ENCODE measurements at places on chromosomes 1 and 21.

DNA sequence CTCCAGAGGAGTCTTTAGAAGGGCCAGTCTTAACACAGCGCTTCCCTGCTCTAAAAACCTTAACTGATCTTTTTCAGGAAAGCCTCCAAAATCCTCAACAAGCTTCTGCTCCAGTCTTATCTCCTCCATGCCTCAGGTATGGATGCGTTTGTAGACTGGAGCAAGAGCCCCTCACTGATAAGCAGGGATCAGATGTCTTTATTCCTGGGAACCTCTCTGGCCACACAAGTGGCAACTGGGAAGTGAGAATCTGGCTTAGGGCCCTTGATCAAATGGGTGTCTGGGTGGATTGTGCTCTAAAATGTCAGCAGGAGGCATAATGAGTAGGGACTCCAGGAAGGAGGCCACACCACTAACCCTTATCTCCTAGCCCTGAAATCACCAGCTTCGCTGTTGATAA is 1.4 kb downstream of the ZBTB8A start:
- no peak for DNase-seq

GRCh38 chr1:70247768-70248167 is 26.6 kb downstream of the SRSF11 start:
- DNase-seq: no peak

GRCh38 chr1:151570819-151571218 is 30.7 kb downstream of the TUFT1 start:
- DNase-seq: no peak

DNA sequence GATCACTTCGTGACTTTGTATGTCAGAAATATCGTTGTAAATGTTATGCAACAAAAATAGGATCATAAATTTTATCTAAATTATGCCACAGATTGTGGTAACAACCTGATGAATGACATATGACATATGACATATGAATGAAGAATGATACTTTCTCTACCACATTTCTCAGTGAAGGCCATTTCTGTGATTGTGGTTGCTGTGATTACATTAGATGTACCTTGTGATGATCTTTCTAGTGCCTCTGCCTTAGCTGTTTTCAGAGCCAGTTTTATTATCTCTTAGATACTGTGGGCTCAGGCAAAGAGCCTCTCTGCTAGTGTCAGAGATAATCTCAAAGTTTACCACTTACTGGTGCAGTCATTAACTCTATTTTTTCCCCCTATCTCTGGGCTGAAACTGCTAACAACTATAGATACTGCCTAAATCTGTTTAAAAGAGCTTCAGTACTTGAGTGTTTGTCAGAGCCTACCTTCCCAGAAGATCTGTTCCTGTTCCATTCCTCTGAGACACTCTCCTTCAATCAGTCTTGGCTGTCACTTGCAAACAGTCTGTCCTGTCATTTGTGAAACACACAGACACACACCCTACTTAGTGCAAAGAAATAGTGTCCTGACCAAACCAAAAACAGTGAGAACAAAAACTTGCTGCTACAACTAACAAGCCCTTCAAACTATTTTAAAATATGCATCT is 55.5 kb downstream of the HMCN1 start:
- no peak for DNase-seq

DNA sequence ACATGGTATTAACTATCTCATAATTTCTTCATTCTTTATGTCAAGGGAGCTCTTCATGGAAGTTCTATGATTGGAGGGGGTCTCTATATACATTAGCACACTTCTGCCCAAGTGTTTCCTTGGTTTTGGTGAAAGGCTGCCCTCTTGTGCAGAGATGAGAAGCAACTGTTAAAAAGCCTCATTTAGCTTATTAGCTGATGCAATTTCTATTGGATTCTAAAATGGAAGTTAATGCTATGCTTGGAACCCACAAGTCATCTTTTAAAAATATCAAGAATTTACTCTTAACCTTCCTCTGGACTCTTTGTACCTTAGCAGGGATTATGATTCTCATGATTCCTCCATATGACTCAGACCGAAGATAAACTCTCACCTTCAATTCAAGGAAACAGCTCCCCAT is 328.9 kb downstream of the PTBP2 start:
- DNase-seq: no peak

DNA sequence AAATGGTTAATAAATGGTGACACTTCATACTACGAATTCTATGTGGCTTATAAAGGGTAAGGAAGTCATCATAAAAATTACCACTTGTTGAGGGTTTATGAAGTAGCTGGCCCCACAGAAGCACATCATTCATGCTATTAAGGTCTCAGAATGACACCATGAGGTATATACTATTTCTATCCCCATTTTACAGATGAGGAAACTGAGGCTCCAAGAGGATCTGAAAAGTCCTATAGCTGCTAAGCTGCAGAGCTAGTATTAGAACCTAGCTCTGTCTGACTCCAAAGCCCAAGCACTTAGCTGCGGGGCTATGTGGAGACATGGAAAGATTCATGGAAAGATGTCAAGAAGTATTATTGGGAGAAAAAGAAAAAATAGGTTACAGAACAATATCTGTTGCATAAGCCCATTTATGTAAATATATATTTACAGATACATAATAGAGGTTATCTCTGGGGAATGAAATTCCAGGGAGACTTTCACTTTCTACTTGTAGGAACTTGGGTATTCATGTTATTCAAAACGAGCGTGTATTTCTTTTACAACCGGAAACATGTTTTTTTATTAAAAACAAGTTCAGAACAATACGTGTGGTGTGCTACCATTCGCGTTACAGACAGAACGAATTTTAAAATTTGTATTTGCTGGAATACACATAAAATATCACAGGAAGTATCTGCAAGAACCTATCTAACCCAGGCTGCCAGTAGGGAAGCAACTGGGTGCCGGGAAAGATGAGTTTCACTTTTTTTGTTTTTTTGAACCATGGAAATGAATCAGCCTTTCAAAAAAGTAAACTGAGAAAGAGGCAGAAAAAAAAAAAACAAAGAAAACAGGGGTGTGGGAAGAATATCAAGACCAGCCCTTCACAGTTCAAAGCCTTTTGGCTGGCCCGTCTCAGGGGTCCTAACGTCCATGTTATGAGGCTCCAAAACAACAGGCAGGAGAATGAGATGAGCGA is 13.4 kb downstream of the SPOCD1 start:
- no peak for DNase-seq

DNA sequence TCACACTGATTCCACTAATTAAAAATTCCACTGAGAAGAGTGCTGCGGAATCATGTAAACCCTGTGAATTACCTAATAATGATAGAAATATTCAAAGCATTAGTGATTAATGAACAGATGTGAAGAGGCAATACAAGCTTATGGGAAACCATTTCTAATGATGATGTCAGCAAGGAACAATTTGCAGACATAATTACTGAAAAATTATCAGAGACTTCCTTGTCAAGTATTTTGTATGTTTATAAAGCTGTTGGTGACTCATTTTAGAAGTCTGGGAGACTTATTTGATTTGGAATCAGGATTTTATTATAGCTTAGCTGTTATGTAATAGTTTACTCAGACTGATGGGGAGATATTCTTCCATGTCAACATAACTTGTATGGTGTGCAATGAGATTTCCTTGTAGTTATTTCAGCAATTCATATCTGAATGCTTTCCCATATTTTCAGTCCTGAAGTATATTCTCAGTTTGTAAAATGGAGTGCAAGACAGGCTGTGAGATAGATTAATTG is 135.5 kb downstream of the TGFB2 start:
- no peak for DNase-seq

- no peak for DNase-seq
These were observed 5.8 kb downstream of the PLA2G2A start for GRCh38 chr1:19973616-19974015.

GRCh38 chr1:43449708-43450069 is 4.0 kb downstream of the HYI start:
- no peak for DNase-seq

DNA sequence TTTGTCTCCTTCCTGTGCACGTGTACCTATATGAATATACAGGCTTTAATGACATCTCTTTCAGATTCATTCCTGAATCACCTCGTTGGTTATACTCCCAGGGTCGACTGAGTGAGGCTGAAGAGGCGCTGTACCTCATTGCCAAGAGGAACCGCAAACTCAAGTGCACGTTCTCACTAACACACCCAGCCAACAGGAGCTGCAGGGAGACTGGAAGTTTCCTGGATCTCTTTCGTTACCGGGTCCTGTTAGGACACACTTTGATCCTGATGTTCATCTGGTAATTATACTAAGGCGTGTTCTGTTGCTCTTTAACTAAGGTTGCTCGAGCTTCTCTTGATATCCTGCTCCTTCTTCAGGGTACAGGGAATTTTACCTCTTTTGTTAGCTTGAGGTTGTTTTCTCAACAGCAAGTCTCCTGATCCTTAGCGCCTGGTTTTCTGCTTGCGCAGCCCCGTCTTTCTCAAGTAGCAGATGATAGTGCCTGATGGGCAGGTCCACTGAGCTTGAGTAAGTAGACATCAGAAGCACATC is 55.1 kb downstream of the SLC22A15 start:
- no peak for DNase-seq

GRCh38 chr1:193951984-193952383 is 765.6 kb upstream of the B3GALT2 start:
- no peak for DNase-seq

- no peak for DNase-seq
These were observed 83.4 kb downstream of the ADSS2 start for GRCh38 chr1:244368279-244368678.

GRCh38 chr1:77776007-77776700 is 3.3 kb upstream of the MIGA1 start:
- DNase-seq: no peak

- DNase-seq: no peak
These were observed 54.1 kb upstream of the ID3 start for GRCh38 chr1:23613191-23614031.

DNA sequence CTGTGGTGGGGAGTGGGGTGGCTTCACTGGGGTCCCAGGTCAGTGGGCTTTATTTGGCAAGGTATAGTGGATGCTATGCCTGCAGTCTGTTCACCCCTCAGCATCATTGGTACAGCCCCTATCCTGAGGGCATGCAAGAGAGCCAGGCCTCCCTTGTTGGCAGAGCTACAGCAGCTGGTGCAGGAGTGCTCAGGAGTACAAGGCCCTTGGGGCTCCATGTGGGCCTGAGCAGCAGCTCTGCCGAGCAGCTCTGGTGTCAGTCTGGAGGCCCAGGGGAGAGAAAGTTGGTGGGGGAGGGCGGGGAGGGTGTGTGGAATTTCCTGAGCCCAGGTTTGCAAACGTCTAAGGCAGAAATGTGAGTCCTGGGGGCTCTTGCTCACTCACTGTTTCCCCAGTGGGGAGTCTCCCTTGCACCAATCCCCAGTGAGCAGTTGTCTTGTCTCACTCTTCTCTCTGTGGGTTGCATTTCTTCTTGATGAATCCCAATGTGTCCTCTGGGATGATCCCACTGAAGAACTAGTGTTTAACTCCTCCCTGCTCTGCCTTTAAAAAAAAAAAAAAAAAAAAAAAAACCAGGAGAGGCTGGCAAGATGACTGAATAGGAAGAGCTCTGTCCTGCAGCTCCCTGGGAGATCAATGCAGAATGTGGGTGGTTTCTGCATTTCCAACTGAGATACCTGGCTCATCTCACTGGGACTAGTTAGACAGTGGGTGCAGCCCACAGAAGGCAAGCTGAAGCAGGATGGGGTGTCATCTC is 39.5 kb upstream of the CYP4X1 start:
- no peak for DNase-seq

DNA sequence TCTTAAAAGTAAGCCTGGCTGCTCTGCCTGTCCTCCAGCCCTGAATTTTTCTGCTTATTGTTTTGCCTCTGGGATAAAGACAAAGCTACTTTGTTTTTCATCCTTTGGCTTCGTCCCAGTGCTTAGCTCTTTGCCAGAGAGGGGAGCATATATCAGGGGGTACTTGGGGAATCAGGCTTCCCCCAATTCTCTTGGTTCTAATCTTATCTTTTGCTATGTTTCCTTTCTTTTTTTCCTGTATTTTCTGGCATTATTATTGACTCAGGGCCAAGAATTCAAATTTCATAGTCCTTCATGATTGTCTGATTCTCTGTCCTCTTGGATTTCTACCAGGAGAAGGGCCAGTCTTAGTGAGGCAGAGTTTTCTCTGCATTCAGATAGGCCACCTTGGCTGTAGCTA is 51.2 kb downstream of the GIPC2 start:
- DNase-seq: no peak

DNA sequence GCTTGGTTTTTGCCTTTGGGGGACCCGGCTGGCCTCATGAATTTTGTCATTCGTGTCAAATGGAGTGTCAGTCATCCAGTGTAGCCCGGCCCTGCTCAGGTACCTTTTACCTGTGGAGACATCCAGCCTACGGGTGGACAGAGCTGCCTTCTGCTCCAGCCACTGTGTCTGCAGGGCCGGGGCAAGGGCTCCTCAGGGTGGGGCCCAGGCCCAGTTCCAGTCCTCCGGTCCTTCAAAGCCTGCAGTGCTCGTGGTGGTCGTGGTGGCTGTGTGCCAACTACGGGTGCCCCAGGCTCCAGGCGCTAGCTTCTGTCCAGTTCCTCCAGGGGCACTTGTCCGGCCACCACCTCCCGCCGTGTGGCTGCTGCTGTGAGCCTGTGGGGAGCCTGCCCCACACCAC is 54.8 kb downstream of the TRIM11 start:
- DNase-seq: no peak

GRCh38 chr1:230381585-230381984 is 44.5 kb downstream of the PGBD5 start:
- DNase-seq: no peak

- no peak for DNase-seq
These were observed 183.8 kb downstream of the DHRS3 start for GRCh38 chr1:12434174-12434573.

DNA sequence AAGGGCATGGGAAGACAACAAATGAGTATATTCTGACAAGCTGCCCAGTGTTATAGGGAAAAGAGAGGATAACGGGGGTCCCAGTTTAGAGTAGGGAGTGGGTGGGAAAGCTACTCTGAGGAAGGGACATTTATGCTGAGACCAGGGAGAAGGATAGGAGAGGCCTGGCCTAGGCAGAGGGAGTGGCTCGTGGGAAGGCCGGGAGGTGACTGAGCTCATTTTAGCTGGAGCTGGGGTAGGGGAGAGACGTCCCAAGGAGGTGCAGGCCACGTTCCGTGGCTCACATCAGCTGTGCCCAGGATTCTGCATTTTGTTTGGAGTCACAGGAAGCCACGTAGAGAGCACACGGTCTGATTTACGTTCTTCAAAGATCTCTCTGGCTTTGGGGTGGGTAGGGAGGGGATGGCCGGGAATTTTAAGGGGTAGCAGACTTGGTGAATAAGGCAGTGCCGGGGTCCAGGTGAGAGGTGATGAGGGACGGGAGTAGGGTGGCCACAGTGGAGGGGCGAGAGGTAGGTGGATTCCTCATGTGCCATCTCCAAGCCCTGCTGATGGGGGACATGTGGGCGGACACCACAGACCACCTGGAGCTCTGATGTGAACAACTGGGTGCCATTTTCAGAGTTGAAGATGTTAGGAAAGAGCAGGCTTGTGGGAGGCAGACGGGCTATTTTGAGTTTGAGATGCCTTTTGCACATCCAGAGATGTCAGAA is 4.7 kb downstream of the TINAGL1 start:
- DNase-seq: no peak

DNA sequence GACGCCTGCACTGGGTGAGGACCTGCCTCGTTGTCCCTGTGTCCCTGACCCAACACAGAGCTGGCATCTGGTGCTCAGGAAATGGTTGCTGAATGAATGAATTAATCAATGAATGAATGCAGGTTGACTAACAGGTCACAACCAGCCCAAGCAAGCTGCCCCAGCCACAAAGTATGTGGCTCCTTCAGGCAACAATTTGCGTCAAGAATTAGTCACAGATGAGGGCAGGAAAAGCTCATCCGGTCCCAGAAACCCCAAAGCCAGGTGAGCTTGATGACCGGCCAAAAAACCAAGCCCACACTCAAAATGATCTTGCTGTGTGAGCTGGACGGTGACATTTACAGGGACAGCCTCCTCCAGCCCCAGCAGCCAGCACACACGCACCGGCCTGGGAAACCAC is 40.6 kb upstream of the GPR153 start:
- no peak for DNase-seq
